ENCODE measurements at places on chromosomes 7 and 10.

DNA sequence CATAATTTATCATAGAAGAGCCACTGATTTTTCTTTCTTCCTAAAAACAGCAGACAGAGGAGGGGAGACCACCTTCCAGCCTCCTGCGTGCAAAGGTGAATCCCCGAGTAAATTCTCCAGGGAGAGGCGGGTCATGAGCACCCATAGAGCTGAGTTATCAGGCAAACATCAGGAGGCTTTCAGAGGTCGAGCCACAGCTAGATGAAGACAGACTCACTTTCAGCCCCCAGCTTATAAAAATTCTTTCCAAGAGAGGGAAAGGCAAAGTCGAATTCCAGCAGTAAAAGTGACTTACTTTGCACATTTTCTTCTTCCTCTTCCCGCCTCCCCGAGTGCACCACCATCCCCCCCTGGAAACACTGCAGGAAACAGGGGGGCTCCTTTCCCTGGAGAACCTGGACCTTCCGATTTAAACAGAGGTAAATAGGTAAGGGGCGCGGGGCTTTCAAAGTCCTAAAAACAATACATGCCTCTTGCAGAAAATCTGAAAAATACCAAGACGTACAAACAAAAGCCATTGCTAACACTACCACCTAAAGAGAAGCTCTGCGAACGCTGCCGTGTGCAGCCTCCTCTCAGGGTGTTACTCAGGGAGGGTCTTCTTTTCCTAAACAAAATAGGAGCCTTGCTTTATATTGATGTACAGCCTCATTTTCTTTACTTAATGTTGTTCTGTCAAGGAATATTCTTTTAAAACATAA is 163.8 kb downstream of the SVIL start:
- DNase-seq, result no peak

DNA sequence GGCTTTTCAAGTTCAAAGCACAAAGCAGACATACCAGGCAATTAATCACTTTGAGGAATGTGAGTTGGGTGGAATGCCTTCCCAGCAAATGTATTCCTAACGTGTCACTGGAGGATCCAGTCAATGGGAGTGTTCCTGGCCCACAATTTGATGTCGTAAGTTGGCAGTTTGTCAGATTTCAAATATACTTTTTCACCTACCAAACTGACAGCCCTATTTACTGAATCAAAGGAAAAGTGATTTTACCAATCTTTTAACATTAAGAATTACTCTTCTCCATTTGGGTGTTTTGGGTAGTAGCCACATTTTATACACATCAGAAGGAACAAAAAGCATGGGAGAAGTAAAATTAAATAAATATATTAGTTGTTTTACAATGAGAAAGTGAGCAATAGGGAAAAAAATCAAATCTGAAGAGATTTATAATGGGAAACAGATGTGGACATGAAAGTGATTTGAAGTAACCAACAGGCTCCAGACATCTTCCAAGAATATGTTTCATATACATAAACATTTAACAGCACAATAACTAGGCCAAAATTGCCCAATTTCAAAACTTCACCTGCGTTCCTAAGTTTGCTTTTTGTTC is 222.9 kb downstream of the MTERF1 start:
- DNase-seq, result no peak

- DNase-seq, result peak; percentile 82
Measured at GRCh38 chr10:96830511-96831199, 1.4 kb upstream of the LCOR start.

GRCh38 chr7:149317986-149318672 is 56.1 kb downstream of the ZNF783 start:
- no peak for DNase-seq

- peak; percentile 4 for DNase-seq
Measured at GRCh38 chr10:122267849-122268737, 3.0 kb upstream of the BTBD16 start.

GRCh38 chr10:131242007-131242406 is 69.5 kb downstream of the TCERG1L start:
- no peak for DNase-seq
